ENCODE measurements at places on chromosomes 16 and 17. TPM values are rescaled to one million over a fixed set of nuclear protein-coding genes. Genes with fewer than 3 reads are reported as not detected.

- DNase-seq, result no peak
Measured at GRCh38 chr17:49577963-49578362, 2.3 kb downstream of the NXPH3 start.

DNA sequence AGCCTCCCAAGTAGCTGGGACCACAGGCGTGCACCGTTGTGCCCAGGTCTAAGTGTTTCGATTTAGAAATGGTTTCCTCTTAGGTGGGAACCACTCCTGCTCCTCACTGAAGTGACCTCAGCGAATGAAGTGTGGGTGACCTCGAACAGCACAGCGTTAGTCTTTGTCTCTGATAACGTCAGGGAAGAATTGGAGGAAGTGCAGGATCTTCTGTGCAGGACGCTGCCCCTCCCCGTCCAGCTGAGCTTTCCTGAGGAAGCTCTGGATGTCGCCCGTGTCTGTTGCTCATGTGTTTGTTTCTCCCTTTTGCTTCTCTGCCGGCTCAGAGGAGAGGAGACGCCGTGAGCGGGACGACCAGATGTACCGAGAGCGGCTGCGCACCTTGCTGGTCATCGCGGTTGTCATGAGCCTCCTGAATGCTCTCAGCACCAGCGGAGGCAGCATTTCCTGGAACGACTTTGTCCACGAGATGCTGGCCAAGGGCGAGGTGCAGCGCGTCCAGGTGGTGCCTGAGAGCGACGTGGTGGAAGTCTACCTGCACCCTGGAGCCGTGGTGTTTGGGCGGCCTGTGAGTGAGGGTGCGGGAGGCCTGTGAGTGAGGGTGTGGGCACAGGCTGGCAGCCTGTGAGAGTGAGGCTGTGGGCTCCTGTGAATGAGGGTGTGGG is 15.6 kb downstream of the SPG7 start:
- DNase-seq, result no peak

HSPB9 gene
- 0.10 TPM for polyA plus RNA-seq

- DNase-seq, result no peak
Measured at GRCh38 chr17:77846531-77847085, 111.9 kb upstream of the TNRC6C start.

GRCh38 chr16:30767767-30768465 is 5.8 kb downstream of the RNF40 start:
- DNase-seq, result no peak

CACNG3 gene
- not detected for polyA plus RNA-seq

SPN gene
- polyA plus RNA-seq, result 13.3 TPM

DNA sequence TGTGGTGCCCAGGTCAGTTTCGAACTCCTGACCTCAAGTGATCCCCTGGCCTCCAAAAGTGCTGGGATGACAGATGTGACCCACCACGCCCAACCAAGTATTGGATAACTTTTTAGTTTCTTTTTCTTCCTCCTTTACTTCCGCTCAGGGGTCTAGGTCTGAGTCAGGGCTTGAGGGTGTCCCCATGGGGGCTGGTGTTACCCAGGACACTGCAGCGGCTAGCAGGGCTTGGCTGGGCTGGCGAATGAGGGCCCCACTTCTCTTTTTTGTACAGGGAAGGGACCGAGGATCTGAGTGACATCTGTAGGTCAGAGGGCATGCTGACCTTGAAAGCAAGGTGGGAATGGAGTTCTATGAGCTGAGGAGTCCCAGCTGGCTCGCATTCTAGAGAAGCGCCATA is 24.9 kb downstream of the RAB11FIP3 start:
- no peak for DNase-seq

DNA sequence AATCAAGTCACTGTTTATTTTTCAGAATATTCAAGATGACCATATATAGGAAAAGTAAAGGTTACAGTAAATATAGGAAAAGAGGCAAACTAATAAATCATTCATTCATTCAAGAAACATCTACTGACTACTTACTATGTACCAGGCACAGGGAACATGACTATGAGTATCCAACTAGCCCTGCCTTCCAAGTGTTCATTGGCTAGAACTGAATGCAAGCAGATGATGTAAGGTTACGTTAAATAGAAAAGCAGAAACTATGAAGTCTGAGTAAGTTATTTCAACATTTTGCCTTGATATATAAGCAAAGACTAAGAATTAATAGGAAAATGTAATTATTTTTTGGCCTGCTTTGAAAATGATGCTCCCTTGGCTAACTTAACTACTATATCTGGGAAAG is 36.7 kb downstream of the SPAG9 start:
- DNase-seq, result no peak

DNA sequence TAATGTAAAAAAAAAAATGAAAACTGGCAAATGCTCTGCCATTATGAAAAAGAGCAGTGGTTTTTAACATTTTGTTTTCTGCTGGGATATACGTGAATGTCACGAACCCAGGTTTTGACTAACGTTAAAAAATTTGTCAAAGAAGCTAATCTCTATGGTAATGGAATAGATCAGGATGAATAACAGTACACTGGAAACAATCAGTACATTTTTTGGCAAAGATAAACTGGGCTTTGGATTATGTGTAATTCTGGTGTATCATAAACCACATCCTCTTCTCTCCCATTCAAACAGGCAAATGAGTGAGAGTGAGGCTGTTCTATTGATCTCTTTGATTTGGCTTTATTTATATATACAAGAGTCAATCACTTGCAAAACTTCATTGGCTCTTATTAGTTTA is 207.0 kb upstream of the IRX3 start:
- no peak for DNase-seq

CCL4L2 gene
- 0.58 TPM for polyA plus RNA-seq

TOX3 gene
- polyA plus RNA-seq, result 18.0 TPM

DNA sequence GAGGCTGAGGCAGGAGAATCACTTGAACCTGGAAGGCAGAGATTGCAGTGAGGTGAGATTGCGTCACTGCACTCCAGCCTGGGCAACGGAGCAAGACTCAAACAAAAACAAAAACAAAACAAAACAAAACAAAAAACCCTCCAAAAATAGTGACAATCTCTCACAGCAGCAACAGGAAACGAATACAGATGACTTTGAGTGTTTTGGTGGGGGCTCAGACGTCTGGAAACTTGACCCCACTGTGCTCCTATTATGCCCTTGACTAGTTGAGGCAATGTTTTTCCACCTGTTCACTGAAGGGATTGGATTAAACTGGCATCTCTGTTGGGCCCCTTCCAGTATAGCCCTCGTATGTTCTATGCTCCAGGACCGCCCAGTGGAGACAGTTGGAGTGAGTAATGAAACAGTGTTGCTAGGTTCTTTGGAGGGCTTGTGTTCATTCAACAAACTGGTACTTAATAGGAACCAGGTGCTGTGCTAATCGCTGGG is 167.0 kb downstream of the UTP18 start:
- DNase-seq, result no peak

GRCh38 chr17:36877771-36878170 is 59.5 kb upstream of the LHX1 start:
- no peak for DNase-seq

DNA sequence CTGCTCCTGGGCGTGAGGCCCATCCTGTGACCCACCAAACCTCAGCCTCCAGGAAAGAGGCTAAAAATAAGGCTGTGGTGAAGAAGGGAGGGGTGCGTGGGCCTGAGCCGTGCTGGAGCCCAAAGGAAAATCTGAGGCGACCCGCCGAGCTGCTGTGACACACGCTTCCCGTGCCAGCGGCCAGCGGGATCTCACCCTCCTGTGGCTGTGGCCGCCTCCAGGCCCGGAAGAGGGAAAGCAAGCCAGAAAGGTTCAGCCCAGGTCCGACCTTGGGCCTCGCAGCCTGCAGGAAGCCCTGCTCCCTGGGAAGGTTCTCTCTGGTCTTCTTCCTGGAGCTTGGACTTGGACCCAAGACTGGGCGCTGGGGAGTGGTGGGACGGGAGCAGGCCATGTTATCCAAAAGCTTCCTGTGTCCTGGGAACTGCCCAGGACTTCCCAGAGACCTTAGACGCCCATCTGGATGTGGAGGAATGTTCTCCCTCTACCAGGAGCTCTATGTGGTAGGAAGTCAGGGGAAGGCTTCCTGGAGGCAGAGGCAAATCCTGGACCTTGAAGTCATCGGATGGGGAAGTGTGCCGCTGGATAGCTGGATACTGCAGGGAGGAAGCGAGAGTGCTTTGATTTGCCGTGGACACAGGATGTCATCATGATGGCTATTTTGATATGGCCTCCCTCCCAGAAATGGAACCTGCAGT is 11.4 kb downstream of the SPNS2 start:
- peak; percentile 55 for DNase-seq

GRCh38 chr16:89700649-89701424 is 668 bp downstream of the SPATA2L start:
- no peak for DNase-seq

DNA sequence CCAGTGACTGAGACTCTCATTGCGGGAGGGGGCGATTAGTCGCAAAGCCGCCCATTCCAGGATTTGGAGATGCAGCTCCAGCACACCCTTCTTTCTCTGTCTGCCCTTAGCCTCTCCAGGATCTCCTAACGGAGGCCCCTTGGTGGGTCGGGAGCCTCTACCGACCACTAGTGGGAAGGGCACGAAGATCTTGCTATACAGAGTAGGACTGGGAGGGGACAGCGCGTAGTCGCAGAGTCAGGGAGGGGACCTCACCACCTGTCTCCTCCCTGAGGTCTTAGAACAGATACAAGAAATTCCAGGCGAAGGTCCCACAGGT is 588 bp upstream of the SMTNL2 start:
- no peak for DNase-seq

DNA sequence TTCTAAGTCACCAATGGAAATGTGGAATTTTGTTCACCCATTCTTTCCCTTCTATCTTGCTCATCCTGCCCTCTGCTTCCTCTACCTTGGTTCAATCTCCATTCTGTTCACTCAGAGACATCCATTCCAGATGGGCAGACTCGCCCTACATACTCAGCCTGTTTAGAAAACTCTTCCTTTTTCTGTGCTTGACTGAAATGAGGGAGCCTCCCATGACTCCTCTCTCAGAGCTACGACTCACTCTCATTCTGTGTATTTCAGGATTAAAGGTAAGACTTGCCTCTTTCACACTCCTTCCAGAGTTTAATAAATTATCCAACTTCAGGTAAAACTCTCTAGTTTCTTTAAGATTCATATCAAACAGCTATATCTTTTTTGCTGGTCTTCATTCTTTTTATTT is 182.8 kb downstream of the HS3ST3A1 start:
- no peak for DNase-seq
